ENCODE measurements at places on chromosomes 1 and 21.

DNA sequence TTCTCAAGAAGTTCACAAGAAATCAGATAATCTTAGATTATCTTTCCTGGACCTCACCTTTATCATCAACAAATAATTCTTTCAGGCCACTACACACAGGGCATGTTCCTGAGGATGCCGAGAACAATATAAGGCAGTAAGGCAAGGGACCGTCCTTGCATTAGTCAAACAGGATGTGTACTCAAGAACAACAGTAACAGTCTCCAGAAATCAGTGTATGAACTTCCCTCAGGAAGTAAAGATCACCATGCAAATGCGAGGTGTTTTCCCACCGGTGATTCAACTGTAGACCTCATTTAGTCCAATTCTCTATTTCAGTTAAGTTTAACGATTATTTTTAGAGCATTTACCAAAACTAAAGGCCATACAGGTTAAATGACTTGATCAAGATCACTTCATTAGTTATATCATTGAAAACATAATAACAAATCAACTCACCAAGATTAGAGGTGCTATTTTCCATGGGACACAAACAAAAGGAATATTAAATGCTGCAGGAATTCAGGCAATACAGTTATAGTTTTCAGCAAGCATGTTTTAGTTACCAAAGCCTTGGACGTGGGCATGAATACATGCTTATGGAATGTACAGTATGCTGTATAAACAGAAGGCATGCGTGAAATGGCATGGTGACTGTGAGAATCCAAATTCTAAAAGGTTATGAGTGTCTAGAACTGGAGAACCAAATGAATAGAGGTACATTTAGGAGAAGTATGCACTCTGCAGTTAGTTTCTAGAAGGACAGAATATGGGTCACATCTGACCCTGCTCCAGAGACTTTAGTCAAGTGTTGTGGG lies 145.2 kb downstream of the TNR start:
- DNase-seq = no peak

DNA sequence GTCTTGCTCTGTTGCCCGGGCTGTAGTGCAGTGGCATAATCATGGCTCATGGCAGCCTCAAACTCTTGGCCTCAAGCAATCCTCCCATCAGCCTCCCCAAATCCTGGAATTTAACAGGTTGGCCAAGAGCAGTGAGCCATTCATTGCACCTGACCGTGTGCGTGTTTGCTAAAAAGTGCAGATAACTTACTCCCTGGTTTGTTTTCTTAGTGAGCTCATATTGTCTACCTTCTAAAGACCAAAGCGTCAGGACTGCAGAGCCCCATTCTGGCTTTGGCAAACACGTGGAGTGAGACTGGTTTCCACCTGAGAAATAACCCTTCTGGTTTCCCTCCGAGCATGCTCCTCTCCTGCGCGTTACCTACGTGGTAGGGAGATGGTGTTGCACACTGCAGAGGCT lies 32.2 kb upstream of the CA6 start:
- no peak for DNase-seq

DNA sequence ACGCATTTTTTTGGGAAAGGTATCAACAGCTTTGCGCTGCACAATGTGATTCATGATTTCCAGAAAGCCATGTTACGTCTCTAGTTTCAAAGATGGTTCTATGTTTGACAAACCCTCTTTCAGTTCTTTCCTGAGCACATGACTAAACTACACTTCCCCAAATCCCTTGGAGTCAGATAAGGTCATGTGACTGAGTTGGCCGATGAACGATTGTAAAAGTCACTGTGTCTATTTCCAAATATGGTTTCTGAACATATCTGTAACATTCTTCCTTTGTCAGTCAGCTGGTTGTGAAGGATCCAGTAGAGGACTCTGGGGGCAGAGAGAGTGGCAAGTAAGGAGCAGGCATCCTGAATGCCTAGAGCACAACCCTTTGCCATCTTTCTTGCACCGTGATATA lies 35.4 kb downstream of the TMPRSS15 start:
- no peak for DNase-seq

DNA sequence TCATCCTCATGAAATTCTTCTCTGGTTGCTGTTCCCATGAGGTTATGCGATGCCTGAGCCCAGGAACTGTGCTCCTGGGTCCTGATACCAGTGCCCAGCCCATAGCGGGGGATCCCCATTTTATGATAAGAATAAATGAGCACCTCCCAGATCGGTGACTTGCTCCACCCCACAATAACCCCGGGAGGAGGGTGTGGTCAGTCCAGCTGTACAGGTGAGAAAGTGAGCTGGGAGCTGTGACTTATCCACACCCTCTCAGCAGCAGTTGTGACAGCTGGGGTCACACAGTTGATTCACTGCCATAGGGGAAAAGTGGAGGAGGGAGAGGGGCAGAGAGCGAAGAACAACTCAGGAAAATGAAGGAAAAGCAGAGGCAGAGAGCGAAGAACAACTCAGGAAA lies 33.4 kb downstream of the OR2G3 start:
- DNase-seq = no peak

GRCh38 chr21:38310646-38311485 lies 54.1 kb downstream of the KCNJ15 start:
- DNase-seq = no peak

DNA sequence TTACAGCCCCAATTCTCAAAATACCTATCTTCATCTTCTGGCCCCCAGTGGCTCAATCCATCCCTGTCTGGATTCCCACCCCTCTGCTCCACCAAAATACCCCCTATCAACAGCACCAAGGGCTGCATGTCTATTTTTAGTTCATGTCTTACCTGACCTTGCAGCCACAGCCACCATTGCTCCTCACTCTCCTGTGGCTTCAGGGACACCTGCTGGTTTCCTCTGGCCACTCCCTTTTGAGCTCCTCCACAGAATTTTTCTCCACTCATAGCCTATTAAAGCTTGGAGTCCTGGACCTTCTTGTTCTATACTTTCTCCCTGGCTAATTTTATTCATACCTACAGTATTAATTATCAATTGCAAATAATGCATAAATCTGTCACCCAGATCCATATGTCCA lies 125.3 kb upstream of the NGF start:
- no peak for DNase-seq

GRCh38 chr1:238961790-238962189 lies 424.6 kb upstream of the CHRM3 start:
- DNase-seq = no peak

- DNase-seq = no peak
These were observed 1044.4 kb downstream of the PLA2G4A start for GRCh38 chr1:187873126-187873525.

GRCh38 chr1:7781923-7782495 lies 2.1 kb upstream of the PER3 start:
- DNase-seq = peak; percentile 7

DNA sequence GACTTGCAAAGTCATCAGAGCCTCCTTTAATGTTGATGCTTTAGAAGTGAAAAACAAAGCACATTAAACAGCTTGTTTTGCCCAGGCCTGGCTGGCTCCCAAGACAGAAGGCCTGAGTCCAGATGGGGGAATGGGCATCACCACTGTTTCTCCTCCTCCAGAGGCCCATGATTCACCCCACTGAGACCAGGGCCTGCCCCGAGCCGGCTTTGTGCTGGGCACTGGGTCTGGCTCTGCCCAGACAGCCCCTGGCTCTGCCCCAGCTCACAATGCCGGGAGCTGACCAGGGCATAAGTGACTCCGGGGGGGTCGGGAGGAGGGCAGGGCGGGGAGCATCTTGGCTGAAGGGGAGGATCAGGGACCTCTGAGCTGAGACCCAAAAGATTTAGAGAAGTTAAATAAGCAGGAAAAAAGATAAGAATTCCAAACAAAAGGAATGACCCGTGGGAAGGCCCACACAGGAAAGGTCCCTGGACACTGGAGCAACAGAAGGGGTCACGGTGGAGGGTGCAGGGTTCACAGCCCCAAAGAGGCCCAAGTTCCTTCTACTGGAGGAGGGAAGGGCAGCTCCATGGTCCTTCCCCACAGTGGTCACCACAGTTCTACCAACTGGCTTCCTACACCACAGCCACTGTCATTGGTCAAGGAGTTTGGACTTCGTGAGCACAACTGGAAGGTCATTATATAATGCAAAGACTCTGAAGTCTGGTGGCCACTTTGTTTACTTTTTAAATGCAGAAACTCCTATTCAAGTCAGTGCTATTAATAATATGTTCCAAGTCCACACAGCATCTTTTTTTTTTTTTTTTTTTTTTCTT lies 5.5 kb downstream of the C2CD2 start:
- DNase-seq = peak; percentile 92

DNA sequence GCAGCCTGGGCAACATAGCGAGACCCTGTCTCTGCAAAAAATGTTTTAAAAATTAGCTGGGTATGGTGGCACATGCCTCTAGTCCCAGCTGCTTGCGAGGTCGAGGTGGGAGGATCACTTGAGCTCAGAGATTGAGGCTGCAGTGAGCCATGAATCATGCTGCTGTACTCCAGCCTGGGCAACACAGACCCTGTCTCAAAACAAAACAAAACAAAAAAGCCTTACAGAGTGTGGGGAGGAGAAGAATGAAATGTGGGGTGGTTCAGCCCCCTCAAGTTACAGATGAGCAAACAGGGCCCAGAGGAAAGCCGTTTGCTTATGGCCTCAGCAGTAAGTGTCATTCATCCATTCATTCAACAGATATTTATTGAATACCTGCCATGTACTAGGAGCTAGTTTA lies 40.7 kb downstream of the RPS6KA1 start:
- no peak for DNase-seq

GRCh38 chr1:210440081-210440480 lies 111.4 kb downstream of the HHAT start:
- no peak for DNase-seq

DNA sequence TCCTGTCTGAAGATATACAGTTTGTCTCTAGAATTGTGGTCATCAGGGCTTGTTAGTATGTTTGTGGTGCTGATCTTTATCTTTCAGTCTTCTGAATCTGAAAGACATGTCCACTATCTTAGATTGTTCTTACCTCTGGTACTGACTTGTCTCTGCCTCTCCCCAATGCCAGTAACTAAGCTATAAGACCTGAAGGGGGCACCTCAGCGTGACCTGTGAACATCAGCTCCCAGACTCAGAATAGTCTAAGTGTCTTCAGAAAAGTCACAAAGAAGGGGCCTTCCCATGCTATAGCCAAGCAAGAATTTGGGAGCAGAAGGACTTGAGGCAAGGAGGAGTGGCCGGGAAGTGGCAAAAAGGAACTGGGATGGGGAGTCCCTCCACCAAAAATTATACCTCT lies 178.1 kb downstream of the NTNG1 start:
- no peak for DNase-seq

DNA sequence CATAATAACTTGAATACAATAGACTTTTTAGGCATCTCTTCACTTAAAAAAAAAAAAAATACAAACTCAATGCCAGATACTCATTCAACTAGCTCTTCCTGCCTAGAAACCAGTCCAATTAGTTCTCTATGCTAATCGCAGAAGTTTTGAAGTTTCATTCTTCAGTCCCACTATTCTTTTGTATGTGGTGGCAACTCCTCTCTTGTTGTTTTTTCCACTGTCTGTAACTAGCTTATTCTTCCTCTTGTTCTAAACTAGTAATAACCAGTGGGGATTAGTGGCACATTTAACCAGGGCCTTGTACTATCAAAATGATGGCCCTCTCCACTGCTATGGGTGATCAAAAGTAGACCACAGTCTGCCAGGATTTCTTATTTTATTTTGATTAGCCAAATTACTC lies 52.5 kb downstream of the SELENOF start:
- DNase-seq = no peak

DNA sequence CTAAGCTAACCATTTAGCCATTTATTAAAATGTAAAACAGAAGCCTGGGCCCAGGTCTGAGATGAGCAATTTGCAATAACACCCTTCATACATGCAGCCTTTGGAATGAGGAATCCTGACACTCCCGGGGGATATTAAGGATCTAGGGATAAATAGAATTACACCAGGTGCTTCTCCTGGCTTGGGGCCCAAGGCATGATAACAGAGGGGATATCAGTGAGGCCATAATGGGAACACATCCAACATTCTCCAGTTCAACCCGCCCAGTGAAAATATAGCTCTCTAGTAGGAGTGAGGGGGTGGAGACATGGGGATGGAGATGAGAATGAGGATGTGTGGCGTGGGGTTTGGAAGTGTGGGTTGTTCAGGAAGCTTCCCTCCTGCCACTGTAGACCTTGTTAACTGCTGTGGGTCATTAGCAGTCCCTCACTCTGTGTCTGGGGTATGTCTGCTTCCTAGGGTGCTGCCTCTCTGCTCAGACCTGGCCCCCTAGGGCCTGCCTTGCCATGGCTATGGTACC lies 57.9 kb upstream of the KANK4 start:
- no peak for DNase-seq

DNA sequence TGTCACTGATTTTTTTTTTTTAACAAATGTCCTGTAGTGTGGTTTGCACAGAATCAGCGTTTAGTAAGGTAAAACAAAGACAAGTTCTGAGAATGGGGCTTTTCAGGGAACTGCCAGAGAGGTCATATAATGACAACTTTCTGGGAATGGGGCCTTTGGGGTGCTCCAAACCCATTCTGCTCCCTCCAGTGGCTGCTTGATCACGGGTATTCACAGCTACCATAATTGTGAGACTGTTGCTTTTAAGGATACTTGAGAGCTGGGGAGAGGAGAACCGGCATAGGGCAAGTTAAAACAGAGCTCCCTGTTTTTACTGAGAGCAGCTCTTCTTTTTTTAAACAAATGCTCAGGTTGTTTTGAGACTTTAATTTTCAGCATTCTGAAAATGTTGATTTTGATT lies 48.2 kb downstream of the CYP2J2 start:
- DNase-seq = no peak

- DNase-seq = no peak
These were observed 497 bp upstream of the C1orf115 start for GRCh38 chr1:220689666-220690065.

DNA sequence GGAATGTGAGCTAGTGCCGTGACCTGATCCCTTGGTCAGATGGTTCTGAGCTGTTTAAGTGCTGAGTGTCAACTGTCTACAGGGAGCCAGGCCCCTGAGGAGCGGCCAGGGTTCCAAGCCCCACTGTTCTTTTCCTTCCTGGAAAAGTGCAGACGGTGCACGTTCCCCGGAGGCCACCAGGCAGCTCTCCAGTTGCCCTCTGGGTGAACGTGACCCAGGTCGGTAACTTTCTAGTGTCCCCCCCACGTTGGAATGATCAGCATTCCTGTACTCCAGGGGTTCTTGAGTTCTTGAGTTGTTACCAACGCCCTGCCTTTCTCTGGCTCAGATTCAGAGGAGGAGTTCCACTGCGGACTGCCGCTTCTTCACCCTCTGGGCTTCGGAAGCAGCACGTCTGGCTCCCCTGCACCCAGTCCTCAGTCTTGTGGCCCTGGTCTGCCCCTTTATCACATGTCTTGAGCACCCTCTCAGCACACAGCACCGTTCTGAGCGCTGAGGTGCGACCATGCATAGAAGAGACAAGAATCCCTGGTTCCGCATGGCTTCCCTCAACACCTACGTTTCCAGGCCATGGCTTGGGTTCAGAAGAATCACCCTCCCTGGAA lies 131.5 kb downstream of the DHRS3 start:
- no peak for DNase-seq
